ENCODE measurements at places on chromosomes 1 and 21. TPM values are rescaled to one million over a fixed set of nuclear protein-coding genes. Genes with fewer than 3 reads are reported as not detected.

Gene SDCCAG8
- total RNA-seq = 56.4 TPM

- no peaks in the 10 kb centered on the region for H3K27me3 ChIP-seq
- H3K4me1 ChIP-seq = no peaks in the 10 kb centered on the region
- no peaks in the 10 kb centered on the region for H3K36me3 ChIP-seq
These were observed 138.5 kb upstream of the SGIP1 start for GRCh38 chr1:66395202-66396061.

- no peaks in the 10 kb centered on the region for H3K4me1 ChIP-seq
- H3K36me3 ChIP-seq = no peaks in the 10 kb centered on the region
- no peak overlapping the region for H3K27ac ChIP-seq
- no peak for DNase-seq
These were observed 55.8 kb downstream of the RNF187 start for GRCh38 chr1:228542981-228543380.

DNA sequence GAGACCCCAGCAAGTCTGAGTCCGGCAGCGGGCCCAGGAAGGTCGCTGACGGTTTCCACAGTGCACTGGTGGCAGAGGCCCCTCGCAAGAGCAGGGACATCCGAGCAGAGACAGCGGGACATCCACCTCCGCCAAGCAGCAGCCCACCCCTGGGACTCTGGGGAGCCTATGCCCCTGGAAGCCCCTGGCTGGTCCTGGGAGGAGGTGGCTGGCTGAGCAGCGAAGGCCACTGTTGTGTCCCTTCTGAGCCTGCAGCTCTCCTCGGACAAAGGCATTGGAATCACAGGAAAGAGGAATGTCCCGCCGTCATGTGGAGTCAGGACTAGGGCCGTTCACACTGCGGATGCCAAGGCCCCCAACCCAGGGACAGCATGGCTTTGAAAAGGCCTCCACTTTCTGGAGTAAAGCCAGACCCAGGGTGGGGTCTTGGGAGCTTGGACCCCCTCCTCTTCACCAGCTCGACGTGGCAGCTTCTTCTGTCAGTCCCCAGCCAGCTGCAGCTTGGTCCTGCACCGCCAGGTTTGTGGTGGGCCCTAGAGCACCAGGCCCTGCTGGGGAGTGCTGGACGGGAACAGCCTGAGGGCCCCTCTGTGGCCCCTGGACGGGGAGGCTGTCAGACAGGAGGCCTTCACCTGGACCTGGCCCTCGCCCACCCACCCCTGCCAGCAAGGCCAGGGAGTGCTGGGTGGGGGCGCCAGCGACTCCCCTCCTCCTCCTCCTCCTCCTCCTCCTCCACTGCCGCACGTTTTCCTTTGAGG is 1.4 kb downstream of the MEGF6 start:
- DNase-seq = no peak
- H3K4me1 ChIP-seq = peaks cover 19% of the 10 kb centered on the region
- no peak overlapping the region for H3K4me3 ChIP-seq
- no peaks in the 10 kb centered on the region for H3K36me3 ChIP-seq
- H3K27ac ChIP-seq = no peak overlapping the region

Gene TRIM17
- 1.0 TPM for total RNA-seq
